ENCODE measurements at places on chromosomes 5 and 9. TPM values are rescaled to one million over a fixed set of nuclear protein-coding genes. Genes with fewer than 3 reads are reported as not detected.

Gene ALDH1A1
- 5,595 TPM for total RNA-seq

Gene CDKN2B-AS1
- total RNA-seq, result not detected

Gene CREB3
- total RNA-seq, result 63.4 TPM

Gene SH3RF2
- total RNA-seq, result 2.5 TPM

Gene KLHL3
- 0.14 TPM for total RNA-seq

Gene TAS2R1
- not detected for total RNA-seq

Gene SEMA4D
- 5.1 TPM for total RNA-seq

Gene TICAM2
- 0.72 TPM for total RNA-seq

Gene CDH9
- total RNA-seq, result not detected

Gene DHFR
- total RNA-seq, result 51.1 TPM
